Vagina (tissue), 2 donors: ENCODE measurements at places on chromosomes 3 and 15. TPM values are rescaled to one million over a fixed set of nuclear protein-coding genes. Genes with fewer than 3 reads are reported as not detected.

The CPNE4 gene
- 3.2 TPM for total RNA-seq

The LARP6 gene
- total RNA-seq = 50.6 TPM

The NCKIPSD gene
- 45.9 TPM for total RNA-seq

The SI gene
- total RNA-seq = not detected

The RETNLB gene
- total RNA-seq = not detected

The CCR9 gene
- not detected for total RNA-seq

DNA sequence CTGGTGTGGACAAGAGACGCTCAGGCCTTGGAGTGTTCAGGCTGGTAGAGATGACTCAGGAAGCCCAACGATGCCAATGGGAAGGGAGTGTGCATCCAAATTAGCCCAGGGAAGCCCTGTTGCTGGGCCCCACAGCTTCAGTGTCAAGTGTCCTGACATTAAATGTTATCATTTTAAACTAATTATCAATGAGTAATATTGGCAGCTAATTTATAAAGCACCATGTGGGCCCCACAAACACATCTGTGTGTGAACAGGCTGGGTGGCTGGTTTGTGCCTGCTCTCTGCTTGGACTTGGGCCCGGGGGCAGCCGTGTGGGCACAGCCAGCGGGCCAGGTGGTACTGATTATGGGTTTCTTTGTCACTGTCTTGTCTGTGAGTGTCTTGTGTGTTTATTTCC is 15.0 kb downstream of the FBLN2 start:
- peak overlapping the region; percentile 20 for H3K27ac ChIP-seq
- peaks cover 65% of the 10 kb centered on the region for H3K4me1 ChIP-seq
- no peaks in the 10 kb centered on the region for H3K27me3 ChIP-seq
- DNase-seq = no peak
- H3K36me3 ChIP-seq = no peaks in the 10 kb centered on the region

- no peaks in the 10 kb centered on the region for H3K36me3 ChIP-seq
- no peak overlapping the region for H3K4me3 ChIP-seq
- DNase-seq = no peak
- H3K4me1 ChIP-seq = no peaks in the 10 kb centered on the region
- no peaks in the 10 kb centered on the region for H3K27me3 ChIP-seq
- H3K27ac ChIP-seq = no peak overlapping the region
Observed at GRCh38 chr15:62089616-62090015, 22.8 kb downstream of the C2CD4A start.

GRCh38 chr15:74752531-74752930 is 3.9 kb downstream of the CYP1A2 start:
- H3K27ac ChIP-seq = no peak overlapping the region
- H3K36me3 ChIP-seq = no peaks in the 10 kb centered on the region
- no peaks in the 10 kb centered on the region for H3K27me3 ChIP-seq
- H3K4me1 ChIP-seq = no peaks in the 10 kb centered on the region
- no peak overlapping the region for H3K4me3 ChIP-seq

DNA sequence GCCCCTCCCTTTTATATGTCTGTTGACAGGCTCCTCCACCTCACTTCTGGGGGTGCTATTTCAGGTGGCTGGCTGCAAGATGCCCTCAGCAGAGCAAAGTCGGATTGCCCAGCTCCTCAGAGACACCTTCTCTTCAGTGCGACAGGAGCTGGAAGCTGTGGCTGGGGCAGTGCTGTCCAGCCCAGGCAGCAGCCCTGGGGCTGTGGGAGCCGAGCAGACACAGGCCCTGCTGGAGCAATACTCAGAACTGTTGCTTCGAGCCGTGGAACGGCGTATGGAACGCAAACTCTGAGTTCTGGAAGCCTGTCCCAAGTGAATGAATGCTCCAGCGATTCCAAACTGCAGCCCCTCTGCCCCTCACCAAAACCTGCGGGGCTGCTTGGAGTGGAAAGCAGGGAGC is 2.7 kb upstream of the JMJD7 start:
- H3K4me1 ChIP-seq = peaks cover 26% of the 10 kb centered on the region
- H3K36me3 ChIP-seq = peaks cover 40% of the 10 kb centered on the region
- H3K27me3 ChIP-seq = no peaks in the 10 kb centered on the region
- no peak overlapping the region for H3K4me3 ChIP-seq

DNA sequence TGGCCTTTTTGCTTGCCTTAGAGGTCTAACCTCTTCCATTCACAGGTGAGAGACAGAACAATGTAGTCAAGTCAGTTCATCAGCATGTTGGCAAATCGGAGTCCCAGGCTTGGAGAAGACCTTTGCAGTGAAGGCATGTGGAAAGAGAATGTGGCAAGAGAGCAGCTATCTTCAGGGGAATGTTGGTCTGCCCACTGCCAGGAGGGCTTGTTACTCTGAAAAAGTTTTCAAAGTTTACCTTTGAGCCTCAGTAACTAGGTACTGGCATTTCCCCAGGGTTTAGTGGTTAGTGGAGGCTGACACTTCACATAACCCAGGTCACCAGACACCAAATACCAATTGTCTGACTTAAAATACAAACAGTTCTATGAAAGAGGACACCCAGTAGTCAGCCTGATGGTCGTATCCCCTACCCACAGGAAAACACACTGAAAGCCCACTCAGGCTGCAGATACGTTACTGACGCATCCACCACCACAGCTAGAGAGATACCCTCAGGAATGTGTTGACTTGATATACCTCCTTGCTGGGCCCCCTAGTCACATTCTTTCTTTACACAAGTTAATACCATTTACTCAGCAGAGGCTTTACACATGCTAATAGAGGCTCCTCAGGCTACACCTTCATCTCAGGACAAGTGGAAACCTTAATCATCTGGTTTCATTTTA is 9.7 kb upstream of the ARID3B start:
- no peaks in the 10 kb centered on the region for H3K27me3 ChIP-seq
- no peaks in the 10 kb centered on the region for H3K4me1 ChIP-seq
- no peak overlapping the region for H3K27ac ChIP-seq
- no peaks in the 10 kb centered on the region for H3K36me3 ChIP-seq
- no peak for DNase-seq

GRCh38 chr15:39854161-39854560 is 65.9 kb downstream of the GPR176 start:
- H3K27ac ChIP-seq = no peak overlapping the region
- DNase-seq = no peak
- no peak overlapping the region for H3K4me3 ChIP-seq
- no peaks in the 10 kb centered on the region for H3K36me3 ChIP-seq

- peaks cover 11% of the 10 kb centered on the region for H3K4me1 ChIP-seq
- peak overlapping the region; percentile 27 for H3K27ac ChIP-seq
- DNase-seq = no peak
Observed at GRCh38 chr3:42844412-42844713, 31.3 kb downstream of the CYP8B1 start.

DNA sequence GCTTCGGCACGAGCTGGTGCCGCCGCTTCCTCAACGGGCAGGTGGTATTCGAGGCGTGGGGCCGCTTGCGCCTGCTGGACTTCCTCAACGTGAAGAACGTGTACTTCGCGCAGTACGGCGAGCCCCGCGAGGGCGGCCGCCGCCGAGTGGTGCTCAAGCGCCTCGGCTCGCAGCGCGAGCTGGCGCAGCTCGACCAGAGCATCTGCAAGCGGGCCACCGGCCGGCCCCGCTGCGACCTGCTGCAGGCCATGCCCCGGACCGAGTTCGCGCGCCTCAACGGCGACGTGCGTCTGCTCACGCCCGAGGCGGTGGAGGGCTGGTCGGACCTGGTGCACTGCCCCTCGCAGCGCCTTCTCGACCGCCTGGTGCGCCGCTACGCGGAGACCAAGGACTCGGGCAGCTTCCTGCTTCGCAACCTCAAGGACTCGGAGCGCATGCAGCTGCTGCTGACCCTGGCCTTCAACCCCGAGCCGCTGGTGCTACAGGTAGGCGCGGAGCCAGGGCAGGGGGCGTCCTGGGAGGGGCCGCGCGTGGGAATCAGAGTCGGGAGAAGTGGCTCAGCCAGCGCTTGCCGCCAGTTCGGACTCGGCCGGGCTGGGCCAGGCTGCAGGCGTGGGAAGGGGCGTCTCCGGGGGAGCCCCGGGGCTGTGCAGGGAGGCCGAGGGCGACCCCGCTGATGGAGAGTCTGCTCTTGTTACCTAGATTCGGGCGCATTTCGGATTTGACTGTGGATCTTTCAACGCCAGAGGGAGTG is 1.1 kb downstream of the DIPK2A start:
- peak overlapping the region; percentile 99 for H3K27ac ChIP-seq
- H3K4me3 ChIP-seq = peak overlapping the region; percentile 95
- H3K27me3 ChIP-seq = no peaks in the 10 kb centered on the region
- DNase-seq = no peak

GRCh38 chr3:143445118-143445517 is 325.5 kb downstream of the CHST2 start:
- peaks cover 14% of the 10 kb centered on the region for H3K4me1 ChIP-seq
- no peaks in the 10 kb centered on the region for H3K27me3 ChIP-seq
- H3K4me3 ChIP-seq = no peak overlapping the region
- no peaks in the 10 kb centered on the region for H3K36me3 ChIP-seq

DNA sequence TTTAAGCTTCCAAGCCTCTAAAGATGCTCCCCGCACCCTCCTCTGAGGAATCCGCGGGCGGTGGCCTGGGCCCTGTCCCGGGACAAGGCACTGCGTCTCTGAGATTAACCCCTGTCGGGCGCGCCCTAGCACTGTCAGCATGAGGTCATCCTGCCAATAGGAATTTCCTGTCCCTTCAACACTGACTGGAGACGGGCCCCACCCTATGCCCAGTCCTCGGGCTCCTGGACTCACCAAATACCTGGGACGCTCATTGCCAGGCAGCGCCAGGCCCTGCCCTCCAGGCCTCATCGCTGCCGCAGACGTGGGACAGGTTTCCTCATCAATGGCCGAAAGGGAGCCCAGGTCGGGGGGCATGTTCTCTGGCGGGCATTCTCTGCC is 67.6 kb upstream of the SH3GL3 start:
- no peak for DNase-seq
- H3K4me1 ChIP-seq = no peaks in the 10 kb centered on the region
- H3K27me3 ChIP-seq = peaks cover 5% of the 10 kb centered on the region

DNA sequence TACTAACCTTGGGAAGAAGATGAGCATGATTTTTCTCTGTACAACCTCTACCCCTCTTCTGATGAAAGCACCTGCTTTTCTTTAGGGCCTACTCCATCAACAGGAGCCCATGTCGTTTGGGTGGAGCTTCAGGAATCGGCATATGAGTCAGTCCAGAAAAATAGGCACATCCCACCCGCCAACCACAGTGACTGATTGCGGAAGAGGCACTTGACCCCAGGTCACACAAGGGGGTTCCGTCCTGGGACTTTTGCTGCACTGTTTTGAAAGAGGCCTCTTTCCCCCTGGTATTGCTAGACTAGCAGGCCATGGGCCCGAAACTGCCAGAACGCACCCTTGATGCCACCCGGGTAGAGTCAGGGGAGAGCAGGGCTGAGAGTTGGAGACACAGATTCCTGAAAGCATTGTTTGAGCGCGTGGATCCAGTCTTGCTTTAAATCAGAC is 19.3 kb upstream of the NRROS start:
- no peak overlapping the region for H3K4me3 ChIP-seq
- peaks cover 8% of the 10 kb centered on the region for H3K4me1 ChIP-seq

- no peaks in the 10 kb centered on the region for H3K36me3 ChIP-seq
- H3K4me3 ChIP-seq = peak within 1 kb of the TSS; percentile 36
- H3K4me1 ChIP-seq = peaks cover 20% of the 10 kb centered on the region
- peak within 1 kb of the TSS; percentile 86 for H3K27ac ChIP-seq
- no peaks in the 10 kb centered on the region for H3K27me3 ChIP-seq
Observed at GRCh38 chr3:12759097-12759679, at the start of gene TMEM40. TSS of gene TMEM40 (minus strand) at chr3:12759259. CDS start at chr3:12749832, 9,427 bp downstream.

GRCh38 chr3:155323063-155323666 is 29.7 kb upstream of the STRIT1 start:
- no peak overlapping the region for H3K4me3 ChIP-seq
- no peaks in the 10 kb centered on the region for H3K27me3 ChIP-seq
- no peaks in the 10 kb centered on the region for H3K36me3 ChIP-seq

- no peak for DNase-seq
- no peaks in the 10 kb centered on the region for H3K27me3 ChIP-seq
- H3K27ac ChIP-seq = peak overlapping the region; percentile 92
- peak overlapping the region; percentile 88 for H3K4me3 ChIP-seq
- no peaks in the 10 kb centered on the region for H3K36me3 ChIP-seq
- peaks cover 40% of the 10 kb centered on the region for H3K4me1 ChIP-seq
Observed at GRCh38 chr15:101252836-101253235, 988 bp upstream of the CHSY1 start.

DNA sequence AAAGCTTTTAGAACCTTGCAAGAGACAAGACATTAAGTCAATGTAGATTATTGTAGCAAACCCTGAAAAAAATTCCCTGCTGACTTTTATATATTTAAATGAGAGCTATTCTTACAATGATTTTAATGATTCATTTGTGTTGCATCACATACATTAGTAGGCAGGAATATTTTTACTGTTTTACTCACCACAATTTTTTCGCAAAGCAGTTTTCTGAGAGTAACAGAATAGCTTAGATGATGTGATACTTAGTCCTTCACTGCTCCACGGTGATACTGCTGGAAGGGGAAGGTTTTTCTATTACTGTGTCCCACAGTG is 43.9 kb upstream of the CLRN1 start:
- H3K27me3 ChIP-seq = no peaks in the 10 kb centered on the region
- no peak overlapping the region for H3K27ac ChIP-seq
- H3K4me1 ChIP-seq = no peaks in the 10 kb centered on the region
- no peaks in the 10 kb centered on the region for H3K36me3 ChIP-seq
- no peak for DNase-seq

DNA sequence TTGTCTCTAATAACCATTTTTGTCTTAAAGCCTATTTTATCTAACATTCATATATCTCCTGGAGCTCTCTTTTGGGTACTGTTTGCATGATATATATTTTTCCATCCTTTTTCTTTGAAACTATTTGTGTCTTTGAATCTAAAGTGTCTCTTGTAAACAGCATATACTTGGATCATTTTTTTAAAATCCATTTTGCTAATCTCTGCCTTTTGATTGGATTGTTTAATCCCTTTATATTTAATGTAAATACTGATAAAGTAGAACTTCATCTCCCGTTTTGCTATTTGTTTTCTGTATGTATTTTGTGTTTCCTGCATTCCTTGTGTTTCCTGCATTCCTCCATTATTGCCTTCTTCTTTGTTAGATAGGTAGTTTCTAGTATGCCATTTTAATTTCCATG is 31.4 kb downstream of the ACAA1 start:
- H3K36me3 ChIP-seq = no peaks in the 10 kb centered on the region
- H3K27me3 ChIP-seq = no peaks in the 10 kb centered on the region
- no peak overlapping the region for H3K4me3 ChIP-seq
- H3K4me1 ChIP-seq = no peaks in the 10 kb centered on the region
- no peak for DNase-seq

- H3K4me1 ChIP-seq = no peaks in the 10 kb centered on the region
- no peaks in the 10 kb centered on the region for H3K27me3 ChIP-seq
- DNase-seq = no peak
- no peaks in the 10 kb centered on the region for H3K36me3 ChIP-seq
- H3K27ac ChIP-seq = no peak overlapping the region
Observed at GRCh38 chr3:139222100-139222657, 121.6 kb upstream of the MRPS22 start.

GRCh38 chr3:7728566-7729519 is 772.8 kb upstream of the LMCD1 start:
- no peaks in the 10 kb centered on the region for H3K4me1 ChIP-seq
- no peak overlapping the region for H3K27ac ChIP-seq
- H3K4me3 ChIP-seq = no peak overlapping the region
- H3K36me3 ChIP-seq = no peaks in the 10 kb centered on the region

DNA sequence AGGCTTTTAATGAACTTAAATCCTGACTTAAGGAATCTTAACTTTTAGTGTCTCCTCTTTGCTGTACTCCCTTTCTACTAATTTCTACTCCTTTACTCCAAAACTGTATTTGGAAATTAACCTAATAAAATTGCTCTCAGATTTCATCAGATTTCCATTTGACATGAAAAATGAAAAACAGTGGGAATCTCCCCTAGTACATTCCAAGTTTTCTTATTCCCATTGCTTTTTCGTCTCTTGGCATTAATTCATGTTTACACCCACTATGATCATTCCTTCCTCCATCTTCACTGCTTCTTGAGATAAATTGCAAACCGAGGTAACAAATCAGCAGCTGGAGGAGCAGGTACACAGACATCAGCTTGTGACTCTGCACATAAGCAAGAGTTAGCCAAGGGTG is 208.7 kb downstream of the VGLL3 start:
- H3K4me3 ChIP-seq = no peak overlapping the region
- H3K4me1 ChIP-seq = no peaks in the 10 kb centered on the region
- H3K36me3 ChIP-seq = no peaks in the 10 kb centered on the region
- H3K27me3 ChIP-seq = no peaks in the 10 kb centered on the region
